ENCODE measurements at places on chromosomes 3 and 15. TPM values are rescaled to one million over a fixed set of nuclear protein-coding genes. Genes with fewer than 3 reads are reported as not detected.

- DNase-seq, result no peak
Measured at GRCh38 chr15:99230867-99231266, 18.5 kb downstream of the TTC23 start.

GRCh38 chr15:70870051-70870450 is 16.1 kb upstream of the LARP6 start:
- peak; percentile 89 for DNase-seq

RBP2 gene
- polyA plus RNA-seq, result 22.3 TPM

DNA sequence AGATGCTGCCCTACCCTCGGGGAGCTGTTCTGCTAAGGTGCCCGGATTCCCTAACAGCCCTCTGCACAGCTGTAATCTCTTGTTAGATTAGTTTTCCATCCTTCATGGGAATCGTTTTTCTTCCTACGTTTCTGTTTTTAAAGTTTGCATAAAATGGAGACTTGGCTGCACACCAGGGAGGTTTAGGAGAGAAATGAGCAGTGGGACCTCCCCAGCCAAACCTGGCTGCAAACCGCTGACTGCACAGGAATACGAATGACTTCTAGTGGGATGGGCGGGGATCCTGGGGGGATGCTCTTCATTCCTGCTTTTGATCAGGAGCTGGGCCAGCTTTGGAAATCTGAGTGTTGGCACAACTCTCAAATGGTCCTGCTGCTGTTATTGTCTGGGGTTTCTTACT is 77.5 kb downstream of the THSD4 start:
- DNase-seq, result peak; percentile 84

DNA sequence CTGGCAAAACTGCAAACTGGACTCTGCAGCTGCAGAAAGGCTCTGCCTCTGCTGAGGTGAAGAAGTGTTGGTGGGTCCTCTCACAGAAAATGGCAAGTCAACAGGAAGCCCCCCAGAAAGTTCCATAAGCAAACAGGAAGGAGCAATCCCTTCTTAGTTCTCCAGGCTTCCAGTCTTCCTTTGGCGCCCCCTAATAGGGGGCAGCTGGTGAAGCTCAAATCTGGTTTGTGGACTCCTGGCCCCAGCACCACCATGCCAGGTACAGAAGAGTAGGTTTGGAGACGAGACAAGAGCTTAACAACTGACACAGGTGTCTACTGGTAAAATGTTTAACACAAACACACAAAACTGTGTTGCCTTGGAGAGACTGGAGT is 35.5 kb downstream of the LEO1 start:
- DNase-seq, result no peak

HTR3E gene
- not detected for polyA plus RNA-seq

GRCh38 chr3:13894096-13894806 is 14.4 kb upstream of the WNT7A start:
- no peak for DNase-seq

ASB14 gene
- 1.2 TPM for polyA plus RNA-seq

GRCh38 chr15:58467121-58467721 is 35.4 kb downstream of the LIPC start:
- DNase-seq, result peak; percentile 70

TMEM158 gene
- 2.0 TPM for polyA plus RNA-seq

- no peak for DNase-seq
Measured at GRCh38 chr3:157231071-157231470, 71.1 kb upstream of the CCNL1 start.

CLRN1 gene
- polyA plus RNA-seq, result 0.68 TPM

DNA sequence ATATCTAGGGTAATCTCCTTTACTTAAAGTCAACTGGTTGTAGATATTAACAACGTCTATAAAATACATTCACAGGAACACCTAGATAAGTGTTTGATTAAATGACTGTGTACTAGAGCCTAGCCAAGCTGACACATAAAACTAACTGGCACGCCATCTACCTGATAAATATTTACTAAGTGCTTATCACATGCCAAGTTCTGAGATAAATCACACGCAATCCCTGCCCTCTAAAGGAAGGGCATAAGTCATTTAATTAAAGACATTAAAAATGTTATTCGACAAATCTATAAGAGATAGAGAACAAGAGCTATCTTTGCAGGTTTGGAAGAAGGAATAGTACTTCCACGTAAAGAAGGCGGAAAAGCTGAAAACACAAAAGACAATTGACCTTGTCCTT is 11.1 kb upstream of the MB21D2 start:
- no peak for DNase-seq

DNA sequence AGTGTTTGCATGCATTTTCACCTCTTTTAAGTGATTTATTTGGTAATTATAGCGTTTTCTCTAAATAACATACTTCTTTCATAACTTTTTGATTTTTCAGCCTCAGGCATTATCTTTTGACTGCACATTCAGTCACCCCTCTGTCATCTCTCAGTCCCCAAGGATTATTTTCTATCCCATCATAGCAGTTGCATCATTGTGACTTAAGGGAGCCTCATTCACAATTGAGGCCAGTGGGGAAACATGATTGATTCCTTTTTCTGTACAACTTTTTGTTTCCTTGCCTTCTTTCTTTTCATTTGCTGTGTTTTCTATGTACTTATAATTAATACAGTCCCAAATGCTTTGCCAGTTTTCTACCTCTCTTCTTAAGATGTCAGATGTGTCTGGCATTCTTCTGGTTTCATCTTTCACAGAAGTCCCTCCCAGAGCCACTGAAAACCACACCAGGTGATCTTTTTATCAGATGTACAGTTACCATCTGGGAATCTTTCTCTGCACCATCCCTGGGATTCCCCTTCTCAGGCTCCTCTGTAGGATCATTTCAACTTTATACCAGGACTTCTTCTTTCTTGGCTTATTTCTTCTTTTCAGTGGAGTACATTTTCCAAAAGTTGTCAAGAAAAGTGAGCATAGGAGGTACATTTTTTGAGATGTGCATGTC is 151.4 kb downstream of the RAP2B start:
- no peak for DNase-seq

ARPP21 gene
- polyA plus RNA-seq, result 225 TPM

C3orf52 gene
- 6.1 TPM for polyA plus RNA-seq

CHL1 gene
- 4.1 TPM for polyA plus RNA-seq

DNA sequence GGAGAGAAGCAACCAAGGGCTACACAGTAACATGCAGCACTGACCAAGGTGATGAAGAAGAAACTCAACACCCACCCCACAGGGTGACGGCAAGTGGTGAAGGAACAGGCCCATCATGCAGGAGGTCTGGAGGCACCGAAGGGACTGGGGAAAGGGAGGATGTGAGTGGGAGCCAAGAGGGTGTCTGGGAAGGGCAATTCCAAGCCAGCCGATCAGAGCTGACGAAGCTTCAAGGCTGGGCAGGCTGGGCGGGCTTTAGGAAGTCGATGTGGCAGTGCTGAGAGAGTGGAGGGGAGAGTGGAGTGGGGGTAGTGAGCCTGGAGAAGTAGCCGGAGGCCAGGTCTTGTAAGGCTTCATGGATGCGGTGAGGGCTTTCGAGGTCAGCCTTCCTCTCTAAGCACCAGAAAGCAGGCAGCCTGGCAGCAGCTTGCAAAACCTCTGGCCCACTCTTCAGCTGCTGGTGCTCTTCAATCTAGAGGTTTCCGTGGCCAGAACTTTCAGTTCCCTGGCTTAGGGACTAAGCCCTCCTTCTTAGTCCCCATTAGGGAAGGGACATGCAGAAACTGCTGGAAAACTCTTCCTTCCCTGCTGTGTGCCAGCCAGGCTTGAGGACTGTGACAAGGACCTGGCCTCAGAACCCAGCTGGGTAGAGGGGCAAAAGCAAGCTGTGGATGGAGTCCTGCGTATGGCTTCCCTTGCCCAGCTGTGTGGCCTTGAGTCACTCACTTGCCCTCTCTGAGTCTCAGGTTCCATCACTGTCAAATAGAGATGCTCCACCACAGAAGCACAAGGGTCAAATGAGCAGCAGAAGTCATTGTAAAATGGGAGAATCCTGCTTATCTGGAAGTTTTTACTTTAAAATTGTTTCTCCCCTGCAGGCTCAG is 72.1 kb downstream of the TLE3 start:
- DNase-seq, result peak; percentile 85

- no peak for DNase-seq
Measured at GRCh38 chr3:57331078-57331610, 38.7 kb upstream of the ASB14 start.

- DNase-seq, result peak; percentile 89
Measured at GRCh38 chr3:23805633-23806533, at the start of gene UBE2E1. UBE2E1 (plus strand) TSS chr3:23805955; CDS start chr3:23807270, 1,315 bp downstream.

SKOR1 gene
- 0.35 TPM for polyA plus RNA-seq

LRRN1 gene
- polyA plus RNA-seq, result 133 TPM

GRCh38 chr3:13022348-13023234 is 50.6 kb downstream of the IQSEC1 start:
- DNase-seq, result peak; percentile 95

GRCh38 chr3:24100696-24101402 is 155.8 kb downstream of the NR1D2 start:
- DNase-seq, result peak; percentile 65

CCDC191 gene
- polyA plus RNA-seq, result 3.8 TPM

DNA sequence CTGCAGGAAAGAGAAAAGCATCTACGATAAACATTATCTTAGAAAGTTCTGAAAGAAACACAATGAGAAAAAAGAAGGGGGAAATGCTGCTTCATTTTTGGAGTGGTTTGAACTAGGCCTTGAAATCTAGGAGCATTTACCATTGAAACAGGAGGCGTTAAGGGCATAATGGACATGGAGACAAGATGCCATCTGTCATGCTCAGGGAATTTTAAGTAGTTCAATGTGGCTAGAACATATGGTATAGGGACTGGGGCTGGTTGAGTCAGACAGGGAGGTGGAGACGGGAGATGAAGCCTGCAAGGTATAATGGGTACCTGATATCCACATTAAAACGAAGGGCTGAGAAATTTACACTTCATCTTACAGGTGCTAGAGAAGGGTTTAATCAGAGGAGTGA is 10.4 kb upstream of the PLAAT1 start:
- DNase-seq, result no peak

- peak; percentile 97 for DNase-seq
Measured at GRCh38 chr15:70323111-70323851, 225.6 kb upstream of the TLE3 start.

DNA sequence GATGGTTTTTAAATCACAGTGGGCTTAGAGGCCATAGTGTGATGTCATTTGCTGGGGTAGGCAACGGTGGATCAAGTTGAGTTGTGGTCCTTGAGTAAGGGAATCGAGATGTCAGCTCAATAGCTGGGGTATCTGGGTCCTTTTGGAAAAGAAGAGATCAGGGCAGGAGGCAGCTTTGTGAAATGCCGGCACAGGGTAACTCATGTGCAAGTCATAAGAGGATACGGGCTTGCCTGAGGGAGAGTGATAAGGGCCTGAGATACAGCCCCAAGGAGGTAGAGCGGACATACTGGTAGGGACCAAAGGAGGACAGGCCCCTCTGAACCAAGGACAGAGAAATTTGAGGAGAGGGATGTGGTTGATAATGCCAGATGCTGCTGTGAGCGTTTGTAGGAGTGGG is 4.2 kb upstream of the FAM131A start:
- no peak for DNase-seq

DNA sequence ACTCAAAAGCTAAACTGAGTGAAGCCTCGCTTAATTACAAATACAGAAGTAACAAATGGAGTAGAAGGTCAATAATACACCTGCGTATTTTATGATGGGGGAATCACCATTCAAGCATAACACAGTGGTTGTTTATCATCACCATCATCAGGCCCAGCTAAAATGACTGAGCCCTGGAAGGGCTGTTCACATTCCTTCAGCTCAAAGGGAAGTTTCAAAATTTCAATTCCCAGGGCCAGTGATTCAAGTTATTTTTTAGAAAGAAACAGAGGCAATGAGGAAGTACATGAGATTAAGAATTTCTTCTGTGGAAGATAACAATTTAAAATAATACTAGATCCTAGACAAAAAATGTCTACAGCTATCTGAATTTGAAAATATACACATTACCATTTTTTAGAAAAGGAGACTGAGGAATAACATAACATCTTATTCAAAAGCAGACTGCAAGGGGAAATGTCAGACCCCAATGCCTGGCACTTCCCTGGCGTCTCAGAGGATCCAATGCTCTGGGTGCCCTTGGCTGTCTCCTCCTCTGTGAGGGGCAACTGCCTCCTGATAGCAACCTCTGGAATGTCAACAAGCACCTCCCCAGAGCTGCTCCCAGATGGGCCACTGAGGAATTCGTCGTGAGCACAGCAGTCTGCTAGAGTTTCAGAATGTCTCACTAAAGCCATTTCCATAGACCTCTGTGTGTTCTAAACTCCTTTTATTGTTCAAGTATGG is 22.8 kb downstream of the EHD4 start:
- DNase-seq, result no peak
